WTC11 (cell line): ENCODE measurements at places on chromosomes 4 and X.
A peak's percentile ranks its signal among the peaks of the same experiment; 100 is the strongest.

- peak overlapping the region; percentile 37 for H3K4me3 ChIP-seq
- peak overlapping the region; percentile 97 for H3K27ac ChIP-seq
- H3K4me1 ChIP-seq: peaks cover 52% of the 10 kb centered on the region
- no peaks in the 10 kb centered on the region; the same call in 1 of the 2 replicates for H3K27me3 ChIP-seq
- DNase-seq: no peak
Observed at GRCh38 chrX:114038358-114038757, 545.5 kb upstream of the HTR2C start.

DNA sequence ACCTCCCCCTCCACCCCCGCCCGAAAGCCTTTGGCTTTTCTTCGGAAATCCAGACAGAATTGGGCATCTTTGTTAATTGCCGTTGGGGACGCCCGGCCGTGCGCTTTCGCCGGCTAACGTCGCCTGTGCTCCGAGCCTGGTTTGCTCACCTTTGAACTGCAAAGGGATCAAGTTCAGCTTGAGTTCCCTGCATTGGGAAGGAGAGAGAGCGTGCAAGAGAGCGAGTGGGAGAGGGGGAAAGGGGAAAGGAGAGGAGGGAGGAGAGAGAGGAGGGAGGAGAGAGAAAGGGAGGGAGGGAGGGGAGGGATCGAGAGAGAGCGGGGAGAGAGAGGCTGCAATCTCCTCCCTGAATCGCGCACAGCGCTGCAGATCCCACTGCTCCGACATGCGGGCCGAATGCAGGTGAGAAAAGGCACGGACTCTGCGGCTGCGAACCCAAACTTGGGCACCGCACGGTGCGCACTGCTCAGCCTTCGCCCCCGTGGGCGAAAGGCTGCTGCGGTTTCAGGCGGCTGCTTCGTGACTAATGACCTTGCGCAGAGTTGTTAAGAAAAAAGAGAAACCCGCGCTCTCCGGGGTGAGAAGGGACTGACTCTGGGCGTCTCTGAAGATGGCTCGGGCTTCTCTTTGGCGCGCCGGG lies at the start of gene PCDH7:
TSS of gene PCDH7 (plus strand) at position 349 of the 640 bp plus-strand sequence. CDS start 1,054 bp downstream, outside the sequence.
- H3K36me3 ChIP-seq: no peaks in the 10 kb centered on the region
- H3K27ac ChIP-seq: peak within 1 kb of the TSS; percentile 49; the same call in 1 of the 2 replicates
- peak within 1 kb of the TSS; percentile 97 for H3K4me3 ChIP-seq

DNA sequence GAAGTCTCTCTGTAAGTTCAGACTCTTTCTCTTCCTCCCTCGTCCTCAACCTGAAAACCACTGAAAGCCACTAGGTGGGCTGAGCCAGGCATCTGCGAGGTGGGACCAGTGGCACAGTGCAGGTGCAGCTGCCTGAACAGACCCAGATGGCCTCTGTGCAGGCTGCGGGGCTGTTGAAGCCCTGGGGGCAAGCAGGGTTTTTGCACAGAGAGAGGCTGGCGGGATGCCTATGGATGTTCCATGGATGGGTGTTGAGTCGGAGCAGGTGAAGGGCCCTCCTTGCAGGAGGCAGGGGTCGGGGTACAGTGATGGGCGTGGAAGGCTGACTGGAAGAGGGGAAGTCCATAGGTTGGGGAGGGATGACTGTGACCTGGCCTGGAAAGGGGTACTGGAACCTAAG lies 350.2 kb upstream of the FAT1 start:
- no peak overlapping the region for H3K4me3 ChIP-seq
- peaks cover 51% of the 10 kb centered on the region for H3K4me1 ChIP-seq
- H3K27ac ChIP-seq: no peak overlapping the region
- H3K36me3 ChIP-seq: no peaks in the 10 kb centered on the region
- DNase-seq: no peak

DNA sequence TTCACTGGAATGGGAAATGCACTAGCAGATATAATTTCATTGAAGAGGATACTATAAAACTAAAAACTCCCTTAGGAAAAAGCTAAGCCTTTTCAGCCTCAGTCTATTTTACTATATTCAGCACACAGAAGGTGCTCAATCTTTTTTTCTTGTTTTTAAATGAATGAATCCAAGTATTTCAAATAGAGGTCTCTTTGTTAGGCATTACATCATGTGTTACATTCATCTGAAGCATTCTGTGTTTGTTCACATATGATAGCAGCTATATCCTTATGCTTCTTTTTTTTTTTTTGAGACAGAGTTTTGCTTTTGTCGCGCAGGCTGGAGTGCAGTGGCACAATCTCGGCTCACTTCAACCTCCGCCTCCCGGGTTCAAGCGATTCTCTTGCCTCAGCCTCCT lies 278.4 kb downstream of the CAMK2D start:
- no peak for DNase-seq
- no peaks in the 10 kb centered on the region for H3K27me3 ChIP-seq
- no peak overlapping the region for H3K4me3 ChIP-seq
- H3K27ac ChIP-seq: no peak overlapping the region
- H3K36me3 ChIP-seq: peaks cover 1% of the 10 kb centered on the region; the same call in 1 of the 2 replicates

DNA sequence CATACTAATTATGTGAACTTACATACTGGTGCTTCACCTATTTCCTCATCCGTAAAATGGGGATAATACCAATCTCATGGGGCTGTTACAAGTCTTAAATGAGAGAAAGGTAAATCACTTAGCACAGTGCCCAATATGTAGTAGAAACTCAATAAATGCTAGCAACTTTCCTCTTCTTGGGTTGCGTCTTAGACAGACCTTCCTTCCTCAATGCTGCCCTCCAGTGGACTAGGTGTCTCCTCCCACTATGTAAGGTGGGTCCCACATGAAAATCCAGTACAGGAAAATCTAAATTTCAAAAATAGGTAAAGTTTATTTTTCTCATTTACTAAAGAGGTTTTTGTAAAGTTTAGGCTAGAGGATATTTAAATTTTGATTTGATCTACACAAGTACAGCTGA lies 20.6 kb downstream of the ZDHHC9 start:
- no peaks in the 10 kb centered on the region for H3K27me3 ChIP-seq
- DNase-seq: peak; percentile 14
- no peak overlapping the region for H3K27ac ChIP-seq

- H3K27ac ChIP-seq: no peak overlapping the region
- no peak overlapping the region for H3K4me3 ChIP-seq
- H3K4me1 ChIP-seq: peaks cover 8% of the 10 kb centered on the region
Observed at GRCh38 chr4:161721947-161722346, 441.9 kb downstream of the FSTL5 start.

DNA sequence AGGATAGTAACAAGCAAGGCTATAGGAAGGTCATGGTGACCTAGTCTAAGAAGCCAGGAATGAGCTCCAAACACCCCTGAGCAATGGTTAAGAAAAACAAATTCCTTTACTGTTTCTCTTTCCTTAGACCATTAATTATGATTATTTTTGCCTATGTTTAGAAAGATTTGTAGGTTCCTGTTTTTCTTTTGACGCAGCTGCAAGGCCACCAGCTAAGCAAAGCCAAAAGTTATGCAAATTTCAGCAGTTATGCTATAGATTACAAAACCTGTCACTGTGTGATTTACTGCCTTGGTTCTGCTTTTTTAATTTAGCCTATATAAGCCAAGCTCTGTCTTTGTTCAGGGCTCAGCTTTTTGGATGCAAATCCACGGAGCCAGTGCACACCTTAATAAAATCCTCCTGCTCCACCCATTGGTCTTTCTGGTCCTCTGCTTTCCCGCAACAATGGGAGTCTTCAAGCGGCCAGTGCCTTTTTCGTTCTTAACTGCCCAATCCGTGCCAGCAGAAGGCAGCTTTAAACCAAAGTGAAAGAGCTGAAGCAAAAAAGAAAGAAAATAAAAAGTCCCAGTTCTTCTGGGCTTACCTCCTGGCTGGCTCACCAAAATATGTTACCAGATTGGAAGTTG lies 1.4 kb upstream of the CEP135 start:
- H3K4me3 ChIP-seq: peak overlapping the region; percentile 14; the same call in 1 of the 2 replicates
- no peak for DNase-seq
- no peaks in the 10 kb centered on the region for H3K27me3 ChIP-seq
- H3K4me1 ChIP-seq: peaks cover 37% of the 10 kb centered on the region
- no peak overlapping the region for H3K27ac ChIP-seq
